ENCODE measurements at places on chromosomes 7 and 10.

DNA sequence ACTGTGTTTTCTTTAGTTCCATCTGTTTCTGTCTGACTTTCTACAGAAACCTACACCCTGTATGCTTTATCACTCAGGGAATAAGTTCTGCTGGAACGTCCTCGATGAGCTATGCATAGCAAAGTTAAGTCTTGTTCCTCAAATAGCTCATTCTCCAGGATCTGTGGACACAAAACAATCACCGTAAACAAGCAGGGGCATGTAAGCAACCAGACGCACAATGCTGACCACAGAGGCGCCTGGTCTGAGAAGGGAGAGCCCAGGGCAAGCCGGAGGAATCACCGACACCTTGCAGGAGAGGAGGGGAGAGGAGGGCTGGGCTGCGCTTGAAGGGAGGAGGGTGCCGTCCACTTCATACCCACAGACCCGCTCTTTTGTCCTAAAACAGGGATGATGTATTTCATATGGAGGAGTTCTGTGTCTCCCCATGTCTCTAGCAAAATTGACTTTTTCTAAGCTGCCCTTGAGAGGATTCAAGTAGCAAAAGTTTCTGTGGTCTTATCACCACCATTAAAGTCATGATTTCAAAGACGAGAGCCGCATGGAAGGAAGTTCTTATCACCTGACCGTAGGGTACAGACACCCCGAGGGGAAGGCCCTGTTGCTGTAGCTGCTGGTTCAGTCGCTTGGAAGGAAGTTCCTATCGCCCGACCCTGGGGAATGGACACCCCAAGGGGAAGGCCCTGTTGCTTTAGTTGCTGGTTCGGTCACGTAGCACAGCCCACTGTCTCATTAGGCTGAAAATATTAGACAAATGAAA lies 14.3 kb downstream of the CALML3 start:
- no peak for DNase-seq

GRCh38 chr7:41769162-41769561 lies 66.3 kb upstream of the INHBA start:
- DNase-seq = no peak

DNA sequence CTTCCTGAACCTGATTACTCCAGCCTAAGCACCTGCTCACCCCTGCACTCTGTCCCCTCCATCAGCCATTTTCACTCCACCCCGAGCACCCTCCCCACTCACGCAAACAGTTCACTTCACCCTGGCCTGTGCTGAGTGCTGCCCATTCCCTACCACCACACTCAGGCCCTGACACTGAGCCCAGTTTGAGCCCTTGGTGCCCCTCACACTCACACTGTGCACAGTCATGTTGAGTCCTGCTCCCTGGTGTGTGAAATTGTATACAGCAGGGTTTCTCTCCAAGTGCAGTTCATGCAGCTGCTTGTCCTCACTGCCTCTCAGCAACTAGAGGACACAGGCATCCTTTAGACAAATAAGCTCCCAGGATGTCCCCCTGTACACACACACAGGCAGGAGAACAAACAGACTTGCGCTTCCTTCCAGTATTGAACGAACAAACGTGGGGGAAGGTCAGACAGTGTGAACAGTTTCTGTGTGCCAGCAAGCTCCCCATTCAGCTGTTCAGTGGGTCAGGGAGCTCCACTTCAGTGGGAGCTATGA lies 6.8 kb downstream of the MYO1G start:
- no peak for DNase-seq

DNA sequence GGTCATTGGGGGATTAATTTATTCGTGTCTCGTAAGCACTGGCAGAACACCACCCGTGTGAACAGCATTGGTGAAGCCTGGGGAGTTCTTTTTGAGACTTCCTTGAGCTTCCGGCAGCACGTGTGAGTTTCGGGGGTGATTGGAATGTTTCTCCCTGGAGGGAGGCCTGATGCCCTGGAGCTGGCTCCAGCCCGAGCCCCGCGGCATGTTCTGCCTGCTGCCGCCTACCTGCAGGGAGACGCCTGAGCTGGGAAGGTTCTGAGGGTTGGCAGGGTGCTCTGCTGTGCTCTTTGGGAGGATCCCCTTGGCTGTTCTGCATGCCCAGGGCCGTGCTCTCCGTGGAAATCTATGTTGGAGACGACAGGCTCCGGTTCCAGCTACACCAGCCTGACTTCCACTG lies 159.3 kb downstream of the MGMT start:
- no peak for DNase-seq

- DNase-seq = no peak
Measured at GRCh38 chr10:111023060-111023459, 53.8 kb upstream of the ADRA2A start.

DNA sequence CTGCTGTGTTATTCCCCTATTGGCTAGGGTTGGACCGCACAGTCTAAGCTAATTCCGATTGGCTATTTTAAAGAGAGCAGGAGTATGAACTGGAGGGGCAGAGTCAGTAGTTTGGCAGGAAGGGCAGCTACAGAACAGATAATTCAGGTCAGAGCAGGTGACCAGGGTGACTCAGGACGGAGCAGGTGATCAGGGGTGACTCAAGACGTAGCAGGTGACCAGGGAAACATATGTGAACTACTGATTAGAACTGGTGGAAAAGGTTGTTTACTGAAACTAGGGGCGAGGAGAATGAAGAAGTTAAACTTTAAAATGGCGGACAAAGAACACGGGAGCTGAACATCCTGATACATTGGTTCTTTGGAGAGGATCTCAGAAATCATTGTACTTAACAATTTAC lies 102.3 kb downstream of the CCDC7 start:
- no peak for DNase-seq

DNA sequence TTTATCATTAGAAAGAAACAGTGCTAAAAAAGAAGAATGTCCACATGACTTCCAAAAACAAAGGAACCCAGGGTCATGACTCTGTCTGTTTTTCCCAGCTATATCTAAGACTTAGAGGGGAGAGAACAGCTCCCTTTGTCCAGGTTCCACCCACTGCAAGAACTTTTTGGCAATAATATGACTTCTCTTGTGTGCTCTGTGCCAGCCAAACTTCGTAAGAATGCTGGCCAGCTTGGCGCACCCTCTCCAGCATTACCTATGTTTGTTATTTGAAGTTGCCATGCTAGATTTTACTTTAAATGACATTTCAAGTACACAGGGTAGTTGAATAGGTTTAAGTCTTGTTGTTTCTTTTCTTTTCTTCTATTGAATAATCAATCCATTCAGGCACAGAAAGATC lies 371.4 kb downstream of the KCNMA1 start:
- DNase-seq = no peak

- DNase-seq = no peak
Measured at GRCh38 chr10:5416981-5417380, 4.6 kb downstream of the NET1 start.

DNA sequence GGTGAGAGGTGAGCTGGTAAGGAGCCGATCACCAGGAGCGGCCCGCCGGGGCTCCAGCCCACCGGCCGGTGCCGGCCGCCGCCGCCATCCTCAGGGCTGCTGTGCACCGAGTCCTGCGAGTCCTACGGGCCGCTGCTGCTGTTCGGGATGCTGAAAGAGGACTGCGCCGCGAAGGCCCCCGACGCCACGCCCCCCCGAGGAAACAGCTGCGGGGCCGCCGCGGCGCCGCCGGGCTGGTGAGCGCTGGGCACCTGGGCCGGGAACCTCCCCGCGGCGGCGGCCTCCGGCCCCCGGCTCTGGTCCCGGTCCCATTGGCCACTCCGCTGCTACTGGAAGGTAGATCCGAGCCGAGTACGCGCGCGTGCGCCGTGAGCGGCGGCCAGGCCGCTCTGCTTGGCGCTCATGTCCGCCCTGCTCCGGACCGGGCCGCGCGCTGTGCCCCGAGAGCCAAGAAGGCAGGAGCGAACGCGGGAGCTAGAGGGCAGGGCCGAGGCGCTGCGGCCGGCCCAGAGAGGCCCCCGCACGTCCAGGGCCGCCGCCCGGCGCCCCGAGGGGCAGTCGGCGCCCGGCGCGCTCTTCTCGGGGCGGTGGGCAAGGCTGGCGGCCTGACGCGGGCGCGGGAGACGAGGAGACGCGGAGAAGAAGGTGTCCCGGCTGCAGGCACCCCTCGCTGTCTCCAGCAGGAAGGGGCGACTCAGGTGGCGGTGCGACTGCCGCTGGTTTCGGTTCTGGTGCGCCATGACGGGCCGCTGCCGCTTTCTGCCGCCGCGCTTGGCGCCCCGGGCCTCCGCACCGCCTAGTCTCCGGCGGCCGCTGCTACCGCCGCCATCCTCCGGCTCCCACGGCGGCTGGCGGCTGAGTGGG lies 121.3 kb upstream of the WIPF3 start:
- peak; percentile 83 for DNase-seq

GRCh38 chr7:50621973-50622490 lies 56.8 kb upstream of the DDC start:
- DNase-seq = no peak

DNA sequence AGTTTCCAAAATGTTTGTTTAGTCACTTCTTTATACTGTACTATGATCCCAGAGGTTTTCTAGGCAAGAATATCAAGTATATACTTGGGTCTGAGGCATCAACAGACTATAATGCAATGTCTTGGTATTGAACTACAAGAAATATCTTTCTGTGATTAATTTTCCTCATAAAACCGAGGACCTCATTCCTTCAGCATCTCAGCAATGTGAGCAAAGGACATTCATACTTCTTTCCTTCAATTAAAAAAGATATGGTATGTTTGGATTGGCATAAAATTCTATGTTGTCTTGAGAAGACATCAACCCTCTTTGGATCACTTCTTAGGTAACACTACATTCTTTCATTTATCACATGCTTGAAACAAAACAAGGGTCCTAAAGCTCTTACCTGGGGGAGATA lies 524.5 kb downstream of the PHTF2 start:
- DNase-seq = no peak

DNA sequence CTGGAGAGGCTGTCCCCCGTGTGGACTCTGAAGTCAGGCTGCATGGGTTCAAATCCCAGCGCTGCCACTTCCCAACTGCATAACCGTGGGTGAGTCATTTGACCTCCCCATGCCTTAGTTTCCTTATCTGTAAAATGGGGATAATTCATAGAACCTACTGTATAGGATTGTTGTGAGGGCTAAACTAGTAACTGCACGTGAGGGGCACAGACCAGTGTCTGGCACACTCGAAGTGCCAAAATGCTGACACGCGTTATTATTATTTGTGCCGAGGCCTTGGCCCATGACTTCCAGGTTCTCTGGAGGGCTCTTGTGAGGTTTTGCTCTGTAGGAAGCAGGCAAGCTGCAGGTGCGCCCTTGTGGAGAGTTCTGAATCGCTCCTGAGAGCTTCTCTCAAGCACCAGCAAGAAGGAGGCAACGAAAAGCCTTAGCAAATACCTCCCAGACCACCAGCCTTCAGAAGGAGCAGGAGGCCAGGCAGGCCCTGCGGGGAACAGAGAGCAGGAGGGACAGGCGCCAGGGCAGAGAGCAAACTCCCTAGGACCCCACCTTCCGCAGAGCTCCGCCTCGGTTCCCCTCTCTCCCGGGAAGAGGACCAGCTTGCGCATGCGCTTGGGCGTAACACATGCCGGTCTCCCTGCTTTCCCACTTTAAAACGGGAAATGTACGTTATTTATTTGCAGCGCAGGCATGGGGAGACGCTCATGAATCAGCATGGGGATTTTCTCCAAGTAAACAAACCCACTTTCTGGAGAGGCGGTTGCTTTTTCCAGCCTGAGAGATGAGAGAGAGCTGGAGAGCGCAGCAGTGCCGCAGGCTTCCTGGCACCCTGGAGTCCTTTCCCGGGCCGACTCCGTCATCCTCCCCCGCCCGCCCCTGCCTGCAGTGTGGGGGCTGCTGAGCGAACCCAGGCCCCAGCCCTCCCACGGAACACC lies 39.6 kb downstream of the SORCS3 start:
- DNase-seq = no peak

GRCh38 chr7:99806839-99807478 lies 20.9 kb upstream of the CYP3A43 start:
- no peak for DNase-seq

- no peak for DNase-seq
Measured at GRCh38 chr7:32524631-32525030, 29.3 kb downstream of the AVL9 start.

GRCh38 chr7:130365511-130366441 lies 14.5 kb upstream of the CPA1 start:
- no peak for DNase-seq

DNA sequence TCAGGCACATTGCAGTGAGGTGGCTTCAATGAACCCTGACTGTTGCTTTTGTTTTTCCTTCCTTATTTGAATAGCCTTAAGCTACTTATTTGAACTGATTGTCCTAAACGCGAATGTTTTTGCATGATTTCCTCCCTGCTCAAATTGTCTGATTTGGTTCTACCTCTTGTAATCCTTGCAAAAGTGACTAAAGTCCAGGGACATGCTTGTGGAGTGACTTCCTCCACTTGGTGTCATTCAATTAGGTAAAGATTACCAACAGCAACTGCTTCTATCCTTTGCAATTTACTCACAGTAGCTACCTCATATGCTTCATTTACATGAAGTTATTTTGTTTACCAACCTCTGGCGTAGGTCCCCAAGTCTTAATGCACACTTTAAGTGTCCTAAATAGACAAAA lies 295.9 kb upstream of the TMEM229A start:
- DNase-seq = no peak

DNA sequence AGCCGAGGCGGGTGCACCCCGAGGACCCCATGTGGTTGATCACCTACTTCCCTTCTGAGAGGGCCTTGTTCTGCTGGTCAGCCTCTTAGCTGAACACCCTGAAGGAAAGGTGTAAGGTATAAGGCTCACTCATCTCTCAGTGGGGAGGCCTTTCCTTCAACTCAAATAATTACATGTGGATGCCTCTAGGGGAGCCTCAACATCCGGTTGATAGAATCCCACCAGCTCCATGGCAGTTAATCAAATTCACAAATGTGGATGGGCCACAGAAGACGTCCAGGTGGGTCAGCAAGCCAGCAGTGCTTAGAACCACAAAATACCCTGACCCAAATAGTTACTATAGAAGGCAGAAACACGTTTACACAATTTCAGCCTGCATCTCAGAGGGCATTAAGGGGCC lies 37.7 kb upstream of the ZNF32 start:
- DNase-seq = no peak

DNA sequence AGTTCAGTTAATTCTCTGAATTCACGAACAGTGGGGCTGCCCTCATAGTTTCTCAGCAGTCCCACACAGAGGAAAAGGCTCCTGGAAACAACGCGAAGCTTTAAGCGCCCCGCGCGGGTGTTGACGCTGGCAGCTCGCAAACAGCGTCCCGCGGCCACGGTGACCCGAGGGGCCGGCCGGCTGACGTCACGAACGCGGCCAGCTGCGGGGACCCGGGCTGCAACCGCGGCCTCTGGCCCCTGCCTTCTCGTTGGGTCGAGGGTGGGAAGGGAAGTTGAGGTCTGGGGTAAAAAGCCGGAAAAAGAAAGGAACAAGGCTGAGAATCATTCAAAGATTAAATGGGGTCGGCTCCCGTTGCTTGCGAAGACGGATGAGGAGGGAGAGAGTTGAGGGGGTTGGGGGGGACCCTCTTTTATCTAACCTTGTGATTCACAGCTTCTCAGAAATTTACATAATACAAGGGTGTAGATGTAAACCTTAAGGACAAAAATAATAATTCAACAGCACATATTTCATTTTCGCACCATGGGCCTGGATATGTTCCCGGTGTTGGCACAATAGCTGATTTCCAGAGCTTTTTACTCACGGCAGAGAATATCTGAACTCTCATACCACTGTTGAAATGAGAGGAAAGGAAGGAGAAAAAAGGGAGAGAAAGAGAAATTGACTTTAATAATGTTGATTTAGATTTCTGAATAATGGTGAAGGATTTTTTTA lies 7.3 kb upstream of the FEZF1 start:
- DNase-seq = peak; percentile 20

All from dermis microvascular lymphatic vessel endothelial cell (primary cell).